ENCODE measurements at places on chromosomes 1 and 21. TPM values are rescaled to one million over a fixed set of nuclear protein-coding genes. Genes with fewer than 3 reads are reported as not detected.

TTC39A gene
- 26.0 TPM for total RNA-seq

CFAP107 gene
- total RNA-seq: 2.8 TPM

KLHDC7A gene
- 1.6 TPM for total RNA-seq

RNF207 gene
- total RNA-seq: 50.5 TPM

LRP8 gene
- total RNA-seq: 4.4 TPM

OPTC gene
- total RNA-seq: not detected

CLDN19 gene
- 8.2 TPM for total RNA-seq

DNA sequence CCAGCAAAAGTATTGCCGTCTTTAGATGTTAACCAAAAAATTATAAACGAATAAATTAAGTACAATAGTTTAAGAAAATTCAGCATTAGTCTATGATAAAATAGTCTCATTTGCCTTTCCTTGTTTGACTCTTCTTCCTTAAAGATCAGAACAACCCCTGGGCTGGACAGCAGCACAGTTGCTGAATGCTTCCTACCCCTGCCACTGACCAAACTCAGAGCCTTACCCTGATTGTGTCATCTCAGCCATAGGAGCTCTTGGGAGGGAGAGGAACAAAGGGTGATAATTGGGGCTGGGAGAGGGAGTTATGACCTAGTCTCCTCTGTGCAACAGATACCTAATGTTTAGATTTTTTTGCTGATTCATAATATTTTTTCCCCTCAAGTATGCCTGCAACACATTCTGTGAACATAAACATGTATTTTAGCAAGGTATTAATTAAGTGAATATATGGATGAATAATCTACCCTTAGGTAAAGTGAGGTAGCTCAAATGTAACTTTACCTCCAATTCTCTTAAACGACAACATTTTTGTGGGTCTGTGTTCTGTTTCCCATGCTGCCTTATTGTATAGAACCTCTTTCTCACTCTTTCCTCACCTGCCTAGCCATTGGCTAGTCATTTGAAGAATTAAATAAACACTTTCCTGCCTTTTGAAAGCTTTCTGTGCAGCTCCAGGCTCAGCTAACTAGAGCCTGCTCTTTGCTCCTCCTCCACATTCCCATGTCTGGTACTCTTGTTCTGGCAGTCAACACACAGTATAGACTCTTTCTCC is 46.1 kb downstream of the FGGY start:
- H3K27ac ChIP-seq: no peak overlapping the region
- no peaks in the 10 kb centered on the region for H3K27me3 ChIP-seq
- H3K4me3 ChIP-seq: no peak overlapping the region

GRCh38 chr1:8151647-8152046 is 125.5 kb upstream of the ERRFI1 start:
- H3K27ac ChIP-seq: peak overlapping the region; percentile 85
- H3K4me3 ChIP-seq: no peak overlapping the region
- H3K36me3 ChIP-seq: peaks cover 2% of the 10 kb centered on the region
- H3K4me1 ChIP-seq: peaks cover 22% of the 10 kb centered on the region

- peak overlapping the region; percentile 92 for H3K27ac ChIP-seq
- H3K36me3 ChIP-seq: peaks cover 11% of the 10 kb centered on the region
- peak overlapping the region; percentile 7 for H3K4me3 ChIP-seq
- H3K27me3 ChIP-seq: no peaks in the 10 kb centered on the region
- DNase-seq: no peak
- peaks cover 43% of the 10 kb centered on the region for H3K4me1 ChIP-seq
These were observed 4.9 kb downstream of the C1orf198 start for GRCh38 chr1:230863449-230863848.

DNA sequence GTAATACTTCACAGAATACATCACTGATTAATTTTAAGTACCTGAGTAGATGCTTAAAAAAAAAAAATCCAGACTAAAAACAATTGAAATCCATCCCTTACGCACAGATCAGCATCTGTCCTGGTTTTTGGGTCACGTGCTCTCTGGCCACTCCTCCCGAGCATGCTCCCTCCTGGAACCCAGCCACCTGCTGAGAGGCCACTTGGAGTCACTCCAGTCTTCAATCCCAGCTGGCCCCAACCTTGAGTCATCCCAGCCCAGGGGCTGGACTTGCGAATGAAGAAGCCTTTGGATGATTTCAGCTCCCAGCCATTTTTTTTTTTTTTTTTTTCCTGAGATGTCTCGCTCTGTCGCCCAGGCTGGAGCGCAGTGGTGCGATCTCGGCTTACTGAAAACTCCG is 8.9 kb downstream of the MAP1LC3C start:
- no peak for DNase-seq
- H3K27me3 ChIP-seq: no peaks in the 10 kb centered on the region
- no peaks in the 10 kb centered on the region for H3K4me1 ChIP-seq
- H3K36me3 ChIP-seq: no peaks in the 10 kb centered on the region
- no peak overlapping the region for H3K4me3 ChIP-seq

- no peak overlapping the region for H3K4me3 ChIP-seq
- no peaks in the 10 kb centered on the region for H3K27me3 ChIP-seq
- no peaks in the 10 kb centered on the region for H3K36me3 ChIP-seq
These were observed 29.4 kb upstream of the SSX2IP start for GRCh38 chr1:84719543-84720217.

DNA sequence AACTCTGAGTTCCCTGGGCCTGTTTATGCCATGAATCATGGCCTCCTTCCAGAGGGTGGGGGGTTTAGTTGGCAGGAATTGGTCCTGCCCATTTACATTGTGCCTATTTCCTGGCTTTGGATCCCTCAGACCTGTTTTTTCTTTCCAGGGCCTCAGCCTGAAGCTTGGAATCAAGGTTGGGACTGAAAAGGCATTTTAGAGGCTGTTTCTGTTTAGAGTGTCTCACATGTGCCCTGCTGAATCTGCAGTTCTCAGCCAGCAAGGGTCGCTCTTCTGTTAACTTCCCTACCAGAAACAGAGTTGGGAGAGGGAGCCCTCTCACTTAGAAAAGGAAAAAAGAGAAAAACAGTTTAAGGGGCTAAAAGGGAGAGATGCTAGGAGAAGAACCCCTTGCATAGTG is 191.1 kb downstream of the PTPRC start:
- H3K4me1 ChIP-seq: no peaks in the 10 kb centered on the region
- no peak for DNase-seq
- H3K27ac ChIP-seq: no peak overlapping the region
- no peaks in the 10 kb centered on the region for H3K36me3 ChIP-seq
- no peaks in the 10 kb centered on the region for H3K27me3 ChIP-seq

GRCh38 chr21:32389337-32390015 is 3.3 kb downstream of the URB1 start:
- peaks cover 6% of the 10 kb centered on the region for H3K4me1 ChIP-seq
- peaks cover 10% of the 10 kb centered on the region for H3K36me3 ChIP-seq
- no peak overlapping the region for H3K27ac ChIP-seq
- peaks cover 6% of the 10 kb centered on the region for H3K27me3 ChIP-seq
- DNase-seq: no peak

- H3K36me3 ChIP-seq: no peaks in the 10 kb centered on the region
- no peak overlapping the region for H3K27ac ChIP-seq
- peaks cover 12% of the 10 kb centered on the region for H3K4me1 ChIP-seq
- no peak for DNase-seq
- H3K4me3 ChIP-seq: no peak overlapping the region
These were observed 178.0 kb upstream of the DPT start for GRCh38 chr1:168907053-168907452.

DNA sequence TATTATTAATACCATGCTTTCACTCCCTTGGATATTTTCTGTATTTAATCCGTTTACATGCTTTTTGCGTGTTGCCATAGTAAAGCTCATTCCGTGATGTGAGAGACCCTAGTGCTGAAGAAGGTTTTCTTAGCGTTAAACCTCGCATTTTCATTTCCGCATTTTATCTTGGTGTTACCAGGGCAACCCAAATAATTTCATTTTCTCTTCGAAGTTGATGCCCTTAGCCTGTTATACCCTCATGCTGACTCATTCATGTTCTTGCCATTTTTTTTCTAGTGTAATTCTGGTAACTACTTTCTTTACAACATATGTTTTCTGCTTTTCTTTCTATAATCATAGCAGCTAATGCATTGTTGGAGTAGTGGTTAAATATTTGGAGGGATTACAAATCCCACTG is 37.2 kb downstream of the LRRC8C start:
- no peaks in the 10 kb centered on the region for H3K4me1 ChIP-seq
- no peaks in the 10 kb centered on the region for H3K36me3 ChIP-seq
- H3K27me3 ChIP-seq: no peaks in the 10 kb centered on the region
- DNase-seq: no peak
- no peak overlapping the region for H3K4me3 ChIP-seq

DNA sequence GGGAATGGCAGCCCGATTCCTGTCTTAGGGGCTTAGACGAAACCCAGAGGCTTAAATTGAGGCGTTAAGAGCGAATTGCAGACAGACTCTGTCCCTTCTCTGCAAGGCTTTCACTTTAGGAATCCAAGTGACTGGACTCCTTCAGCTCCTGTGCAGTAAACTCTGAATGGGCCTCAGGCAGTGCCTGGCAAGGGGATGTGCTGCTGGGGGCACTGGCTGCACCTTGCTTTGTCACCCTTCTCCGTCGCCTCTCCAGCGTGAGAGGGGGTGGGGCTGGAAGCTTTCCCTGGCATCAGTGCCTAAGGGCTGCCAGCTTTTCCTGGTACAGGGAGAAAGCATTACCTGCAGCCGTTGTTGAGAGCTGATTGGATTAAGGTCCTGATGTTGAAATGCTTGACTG is 39.9 kb upstream of the NFASC start:
- no peak overlapping the region for H3K27ac ChIP-seq
- peaks cover 70% of the 10 kb centered on the region for H3K27me3 ChIP-seq
- H3K4me3 ChIP-seq: no peak overlapping the region
- no peaks in the 10 kb centered on the region for H3K4me1 ChIP-seq

DNA sequence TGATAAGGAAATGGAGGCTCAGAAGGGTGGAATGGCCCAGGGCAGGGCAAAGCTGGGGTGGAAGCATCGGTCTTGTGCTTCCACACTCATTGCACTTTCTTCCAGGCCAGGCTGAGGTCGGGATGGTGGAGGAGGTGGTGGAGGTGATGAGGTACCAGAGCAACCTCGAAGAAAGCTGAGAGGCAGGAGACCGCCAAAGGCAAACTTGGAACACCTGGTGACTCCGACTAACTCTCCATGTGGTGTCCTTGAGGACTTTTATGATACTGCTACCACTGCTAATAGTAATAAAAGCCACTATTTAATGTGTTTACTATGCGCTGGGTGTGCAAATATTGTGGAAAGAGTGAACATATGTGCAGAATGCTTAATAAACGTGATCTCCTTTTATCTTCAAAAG is 16.9 kb upstream of the BTG2 start:
- no peak overlapping the region for H3K4me3 ChIP-seq
- peaks cover 72% of the 10 kb centered on the region for H3K4me1 ChIP-seq
- DNase-seq: no peak
- H3K36me3 ChIP-seq: no peaks in the 10 kb centered on the region

- no peaks in the 10 kb centered on the region for H3K27me3 ChIP-seq
- H3K4me3 ChIP-seq: no peak overlapping the region
- no peak overlapping the region for H3K27ac ChIP-seq
- H3K4me1 ChIP-seq: peaks cover 20% of the 10 kb centered on the region
- DNase-seq: no peak
- no peaks in the 10 kb centered on the region for H3K36me3 ChIP-seq
These were observed 35.0 kb downstream of the SOX13 start for GRCh38 chr1:204107892-204108291.

GRCh38 chr1:234988155-234988517 is 140.5 kb downstream of the TOMM20 start:
- no peaks in the 10 kb centered on the region for H3K27me3 ChIP-seq
- no peak for DNase-seq

GRCh38 chr1:171899838-171900237 is 58.5 kb downstream of the DNM3 start:
- H3K36me3 ChIP-seq: no peaks in the 10 kb centered on the region
- H3K4me1 ChIP-seq: peaks cover 2% of the 10 kb centered on the region
- no peak overlapping the region for H3K27ac ChIP-seq
- no peak for DNase-seq
- no peak overlapping the region for H3K4me3 ChIP-seq
- no peaks in the 10 kb centered on the region for H3K27me3 ChIP-seq

DNA sequence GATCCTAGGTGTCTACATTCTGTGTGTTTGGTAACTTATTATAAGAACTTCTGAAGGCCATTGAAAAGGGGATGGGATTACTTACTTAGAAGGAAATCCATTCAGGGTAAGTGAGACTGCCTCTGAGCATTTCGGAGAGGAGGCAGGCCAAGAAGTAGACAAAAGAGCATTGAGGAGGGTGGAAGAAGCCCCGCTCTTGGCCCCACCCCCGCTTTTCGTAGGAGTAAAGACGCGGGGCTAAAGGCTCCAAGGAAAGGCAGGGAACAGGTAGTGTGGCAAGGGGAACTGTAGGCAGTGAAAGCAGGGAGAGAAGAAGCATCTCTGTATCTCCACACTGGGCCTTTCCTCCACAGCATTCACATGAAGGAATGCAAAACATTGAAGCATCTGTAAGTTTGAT is 51.8 kb upstream of the GRIK1 start:
- H3K27me3 ChIP-seq: no peaks in the 10 kb centered on the region
- H3K27ac ChIP-seq: no peak overlapping the region
- no peaks in the 10 kb centered on the region for H3K36me3 ChIP-seq
- DNase-seq: no peak
- H3K4me1 ChIP-seq: no peaks in the 10 kb centered on the region

- no peaks in the 10 kb centered on the region for H3K27me3 ChIP-seq
- H3K36me3 ChIP-seq: peaks cover 27% of the 10 kb centered on the region
- DNase-seq: no peak
- H3K4me1 ChIP-seq: peaks cover 19% of the 10 kb centered on the region
- H3K4me3 ChIP-seq: no peak overlapping the region
These were observed 8.0 kb upstream of the ANGPTL3 start for GRCh38 chr1:62589321-62589720.

DNA sequence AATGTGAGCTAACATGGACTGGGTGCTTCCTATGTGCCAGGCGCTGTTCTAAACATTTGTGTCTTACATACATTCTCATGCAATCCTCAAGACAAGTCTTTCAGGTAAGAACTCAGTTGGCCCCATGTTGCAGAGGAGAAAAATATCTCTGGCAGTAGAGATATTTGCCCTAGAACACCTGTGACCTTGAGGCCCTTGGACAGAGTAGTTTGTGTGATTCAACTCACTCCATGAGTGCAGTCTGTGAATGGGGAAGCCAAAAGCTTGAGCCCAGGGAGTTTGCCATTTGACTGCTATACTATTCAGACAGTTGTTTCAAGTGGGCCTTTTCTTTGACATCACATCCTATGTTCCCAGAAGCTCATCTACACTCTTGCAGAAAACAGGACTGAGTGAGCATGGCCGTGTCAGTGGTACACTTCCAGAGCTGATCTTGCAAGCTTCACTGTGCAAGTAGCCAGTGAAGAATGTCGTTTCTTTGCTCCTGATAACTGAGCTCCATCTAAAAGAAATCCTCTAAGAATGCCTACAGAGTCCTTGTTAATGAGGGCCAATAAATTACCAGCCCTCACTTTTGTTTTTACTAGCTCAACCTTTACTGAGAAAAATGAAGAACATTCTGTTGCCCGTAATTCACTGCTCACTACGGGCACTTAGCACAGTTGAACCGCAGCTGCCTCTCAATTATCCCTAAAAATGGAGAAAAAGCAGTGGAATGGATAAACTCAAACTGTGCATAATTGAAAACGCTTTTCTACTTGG is 98.7 kb upstream of the C8B start:
- no peak overlapping the region for H3K27ac ChIP-seq
- H3K36me3 ChIP-seq: no peaks in the 10 kb centered on the region

- no peaks in the 10 kb centered on the region for H3K36me3 ChIP-seq
- H3K4me3 ChIP-seq: no peak overlapping the region
- no peaks in the 10 kb centered on the region for H3K27me3 ChIP-seq
- peaks cover 42% of the 10 kb centered on the region for H3K4me1 ChIP-seq
- H3K27ac ChIP-seq: peak overlapping the region; percentile 98
These were observed 84.7 kb downstream of the LRRC8D start for GRCh38 chr1:89905395-89906058.

GRCh38 chr21:17105932-17106331 is 406.9 kb upstream of the CXADR start:
- H3K36me3 ChIP-seq: no peaks in the 10 kb centered on the region
- no peaks in the 10 kb centered on the region for H3K4me1 ChIP-seq
- DNase-seq: no peak
- no peaks in the 10 kb centered on the region for H3K27me3 ChIP-seq
- H3K27ac ChIP-seq: no peak overlapping the region
- no peak overlapping the region for H3K4me3 ChIP-seq
